Posterior vena cava (tissue), 2 donors: ENCODE measurements at places on chromosomes 13 and 19. TPM values are rescaled to one million over a fixed set of nuclear protein-coding genes. Genes with fewer than 3 reads are reported as not detected.

DNA sequence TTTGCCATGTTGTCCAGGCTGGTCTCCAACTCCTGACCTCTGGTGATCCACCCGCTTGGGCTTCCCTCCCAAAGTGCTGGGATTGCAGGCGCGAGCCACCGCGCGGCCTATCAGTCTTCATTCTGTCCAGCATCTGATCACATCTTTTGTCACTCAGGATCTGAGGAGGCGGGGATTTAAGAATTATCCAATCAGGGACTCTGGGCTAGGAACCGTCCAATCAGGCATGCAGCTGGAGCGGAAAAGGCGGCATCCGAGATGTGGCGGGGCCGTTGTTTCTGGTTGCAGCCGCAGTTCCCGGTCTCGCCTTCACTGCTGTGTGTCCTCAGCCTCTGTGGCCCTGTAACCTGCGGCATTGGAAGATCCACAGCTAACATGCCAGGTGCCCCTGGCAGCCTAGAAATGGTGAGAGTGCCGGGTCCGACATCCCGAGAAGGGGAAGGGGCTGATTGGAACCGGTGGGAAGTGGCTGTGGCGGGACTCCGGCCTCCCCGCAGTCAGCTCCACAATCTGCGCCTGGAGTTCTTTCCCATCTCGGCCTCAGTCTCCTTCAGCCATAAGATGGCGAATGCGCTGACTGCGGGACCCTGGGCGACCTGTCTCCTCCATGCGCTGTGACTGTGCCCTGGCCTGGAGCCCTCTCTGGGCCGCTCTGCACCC is at the start of gene ZNF729:
Gene ZNF729 (plus strand): TSS at position 291 of the 660 bp plus-strand sequence. CDS start 85 bp downstream, at position 376.
- peak; percentile 62 for DNase-seq

GRCh38 chr13:45231722-45232121 is 30.9 kb upstream of the KCTD4 start:
- DNase-seq = no peak

GRCh38 chr13:94481941-94482340 is 2.5 kb upstream of the DCT start:
- no peak for DNase-seq

DNA sequence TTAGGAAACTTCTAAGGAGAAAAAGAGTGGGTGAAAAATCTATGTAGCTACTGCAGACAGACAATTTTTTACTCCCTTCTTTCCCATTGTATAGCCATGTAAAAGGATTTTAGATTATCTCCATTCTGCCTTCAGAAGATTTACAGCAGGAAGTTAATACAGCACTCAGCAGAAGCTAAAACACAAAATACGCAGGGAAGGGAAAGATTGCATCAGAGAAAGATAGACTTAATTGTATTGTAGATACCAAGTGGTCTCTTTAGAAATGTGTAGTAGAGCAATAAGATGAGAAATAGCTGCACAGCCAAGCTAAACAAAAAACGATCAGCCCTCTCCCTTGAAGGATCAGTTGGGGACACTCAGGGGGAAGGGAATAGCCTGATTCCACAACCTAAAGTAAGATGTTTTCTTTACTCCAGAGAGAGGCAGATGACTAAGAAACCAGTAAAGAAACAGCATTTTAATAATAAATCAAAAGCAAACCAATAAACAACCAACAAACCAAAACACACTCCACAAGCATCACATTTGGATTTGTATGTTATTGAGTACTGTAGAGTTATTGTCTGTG is 236.7 kb upstream of the SLITRK1 start:
- DNase-seq = no peak

DNA sequence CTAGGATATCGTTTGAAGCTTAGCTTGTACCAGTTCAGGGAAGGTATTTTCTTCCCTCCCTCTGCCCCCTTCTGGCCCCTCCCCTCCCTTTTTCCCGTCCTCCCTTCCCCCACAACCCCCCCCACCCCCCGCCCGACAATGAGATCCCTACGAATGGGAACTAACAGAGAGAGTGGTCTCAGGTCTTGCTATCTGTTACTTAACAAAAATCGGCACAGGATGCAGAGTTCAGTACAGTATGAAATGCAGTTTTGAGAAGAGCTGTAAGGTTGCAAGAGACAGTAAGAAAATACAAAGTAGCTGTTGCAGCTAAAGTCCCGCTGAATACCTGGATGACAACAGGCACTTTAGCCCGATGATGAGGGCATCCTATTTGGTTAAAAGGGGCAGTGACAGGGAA is 3.1 kb upstream of the DACH1 start:
- DNase-seq = no peak

GRCh38 chr13:99046851-99047250 is 69.0 kb upstream of the DOCK9 start:
- DNase-seq = no peak

GRCh38 chr13:72104656-72105180 is 237.7 kb upstream of the DACH1 start:
- DNase-seq = no peak

DNA sequence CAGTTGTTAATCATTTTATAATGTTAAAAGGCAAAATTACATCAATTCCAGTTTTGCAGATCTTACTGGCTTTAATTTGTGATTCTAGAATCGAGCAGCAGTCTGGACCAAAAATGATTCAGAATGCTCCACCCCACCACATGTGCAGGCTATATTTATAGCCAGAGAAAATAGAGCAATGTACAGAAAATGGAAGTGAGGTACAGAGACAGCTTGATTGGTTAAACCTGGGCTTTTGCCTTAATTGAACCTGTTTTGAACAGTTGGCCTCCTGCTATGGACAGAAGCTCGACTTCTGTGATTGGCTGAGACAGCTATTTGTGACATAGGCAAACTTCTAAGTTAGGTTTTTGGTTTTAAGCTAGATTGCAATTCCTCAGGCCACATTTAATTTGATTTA is 607.4 kb upstream of the MIR17HG start:
- DNase-seq = no peak

- DNase-seq = no peak
These were observed 18.9 kb upstream of the DPRX start for GRCh38 chr19:53612762-53613526.

DNA sequence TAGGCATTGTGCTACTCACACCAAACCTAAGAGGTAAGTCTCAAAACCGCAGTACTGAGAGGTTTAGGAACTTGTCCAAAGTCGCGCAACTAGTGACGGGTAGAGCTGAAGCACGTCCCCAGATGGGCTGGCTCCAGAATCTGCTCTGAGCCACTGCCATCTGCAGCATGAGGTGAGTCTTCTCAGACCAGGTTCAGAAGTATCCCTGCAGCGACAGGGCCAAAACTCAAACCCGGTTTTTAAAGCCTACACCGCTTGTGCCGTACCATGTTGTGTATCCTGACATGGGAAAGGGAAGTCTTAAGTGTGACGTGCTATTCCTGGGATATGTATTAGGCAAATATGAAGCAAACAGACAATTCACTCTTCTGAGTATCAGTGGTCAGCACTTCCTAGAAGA is 45.1 kb downstream of the ATP7B start:
- no peak for DNase-seq

Gene CLEC4G
- total RNA-seq = 2.2 TPM
